ENCODE measurements at places on chromosomes 1 and 21. TPM values are rescaled to one million over a fixed set of nuclear protein-coding genes. Genes with fewer than 3 reads are reported as not detected.

KRTAP7-1 gene
- not detected for total RNA-seq

OLFML2B gene
- total RNA-seq = not detected

TBX15 gene
- total RNA-seq = not detected

CLEC20A gene
- not detected for total RNA-seq

UROD gene
- 79.9 TPM for total RNA-seq

ARHGEF16 gene
- total RNA-seq = not detected

IGSF3 gene
- total RNA-seq = 1.7 TPM
